Mesothelial cell of epicardium (in vitro differentiated cells): ENCODE measurements at places on chromosomes 13 and 19. TPM values are rescaled to one million over a fixed set of nuclear protein-coding genes. Genes with fewer than 3 reads are reported as not detected.

Gene TMEM91
- total RNA-seq: 16.2 to 19.7 TPM (median 18.3 TPM) in 3 replicates

Gene CCDC194
- total RNA-seq: 8.7 to 11.9 TPM (median 10.9 TPM) in 3 replicates

Gene TMEM255B
- total RNA-seq: 1.1 to 1.7 TPM (median 1.6 TPM) in 3 replicates

Gene FLT3
- total RNA-seq: 0.34 to 0.58 TPM (median 0.53 TPM) in 3 replicates

Gene TEX26
- not detected in 3 replicates for total RNA-seq

Gene C13orf42
- not detected in 3 replicates for total RNA-seq

Gene C19orf67
- 0.45 to 0.90 TPM (median 0.58 TPM) in 3 replicates for total RNA-seq

Gene ZNF296
- 0.99 to 1.1 TPM (median 1.1 TPM) in 3 replicates for total RNA-seq

Gene KMT5C
- total RNA-seq: 51.3 to 54.0 TPM (median 51.9 TPM) in 3 replicates

Gene CGB5
- total RNA-seq: 3.7 to 5.7 TPM (median 5.7 TPM) in 3 replicates

Gene ZNF224
- 39.1 to 42.0 TPM (median 42.0 TPM) in 3 replicates for total RNA-seq
